Activated CD8-positive, alpha-beta memory T cell treated with anti-CD3 and anti-CD28 coated beads for 4 hours (primary cell): ENCODE measurements at places on chromosomes 2 and 18.
A peak's percentile ranks its signal among the peaks of the same experiment; 100 is the strongest.

- no peak for DNase-seq
Observed at GRCh38 chr2:46545015-46545839, 65.9 kb downstream of the TMEM247 start.

GRCh38 chr18:74604774-74605173 is 7.1 kb downstream of the ZNF407 start:
- no peak for DNase-seq

DNA sequence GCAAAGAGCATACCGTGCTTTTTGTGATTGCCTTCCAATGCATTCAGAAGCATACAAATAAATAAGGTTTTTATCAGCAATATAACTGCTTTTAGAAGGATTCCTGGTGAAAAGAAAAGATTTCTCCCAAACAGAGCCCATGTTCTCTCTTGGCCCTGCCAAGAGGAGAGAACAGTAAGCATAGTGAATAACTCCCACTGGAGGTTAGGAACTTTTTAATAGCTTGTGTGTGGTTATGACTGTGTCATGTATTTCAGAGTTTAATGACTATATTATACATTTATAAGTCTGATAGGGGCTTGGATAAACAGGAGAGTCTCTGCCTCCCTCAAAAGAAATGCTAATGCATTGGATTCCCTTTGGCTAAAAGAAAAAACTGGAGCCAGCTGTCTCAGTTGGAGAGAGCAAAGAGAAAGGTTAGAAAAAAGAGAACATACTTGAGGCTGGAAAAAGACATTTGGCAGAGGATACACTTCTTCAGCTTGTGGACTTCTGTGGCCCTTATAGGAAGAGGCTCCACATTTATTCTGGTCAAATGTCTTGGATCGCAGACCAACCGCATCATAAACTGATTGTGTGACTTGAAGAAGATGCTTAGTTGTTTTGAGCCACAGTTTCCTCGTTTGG is 63.0 kb upstream of the SPRED2 start:
- no peak for DNase-seq

GRCh38 chr18:24075767-24076597 is 61.4 kb downstream of the TTC39C start:
- peak; percentile 64 for DNase-seq

DNA sequence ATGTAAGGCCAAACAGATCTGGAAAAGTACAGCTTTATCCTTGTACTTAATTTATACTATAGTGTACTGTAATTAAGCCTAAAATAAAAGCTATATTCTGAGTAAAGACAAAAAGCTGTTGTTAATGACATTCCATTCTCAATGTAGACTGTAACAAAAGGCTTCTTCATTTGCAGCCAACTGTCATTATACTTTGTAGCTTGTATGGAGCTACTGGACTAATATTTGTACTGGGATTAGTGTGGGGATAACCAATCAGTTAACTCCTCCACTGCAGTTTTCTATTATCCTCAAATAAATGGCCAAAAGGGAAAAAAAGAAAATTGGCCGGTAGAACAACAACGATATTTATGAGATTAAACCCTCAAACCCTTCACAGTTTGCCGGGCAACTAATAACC is 66.5 kb downstream of the STK39 start:
- DNase-seq, result no peak

- no peak for DNase-seq
Observed at GRCh38 chr2:167451496-167452289, 563.4 kb downstream of the XIRP2 start.
